ENCODE measurements at places on chromosomes 7 and 10. TPM values are rescaled to one million over a fixed set of nuclear protein-coding genes. Genes with fewer than 3 reads are reported as not detected.
A peak's percentile ranks its signal among the peaks of the same experiment; 100 is the strongest.

Gene PLEKHS1
- polyA plus RNA-seq, result 23.1 TPM

Gene ACHE
- polyA plus RNA-seq, result 4.5 TPM

Gene EFCAB10
- not detected for polyA plus RNA-seq

Gene ARHGEF35
- polyA plus RNA-seq, result 38.6 TPM

Gene GNAT3
- 0.49 TPM for polyA plus RNA-seq

Gene CAV2
- 7.2 TPM for polyA plus RNA-seq

Gene ENO4
- not detected for polyA plus RNA-seq

Gene PCLO
- 2.9 TPM for polyA plus RNA-seq

- peak overlapping the region; percentile 67 for H3K27ac ChIP-seq
- peak; percentile 48 for DNase-seq
- H3K36me3 ChIP-seq, result no peaks in the 10 kb centered on the region
- H3K27me3 ChIP-seq, result no peaks in the 10 kb centered on the region
Observed at GRCh38 chr7:137934941-137935883, 66.7 kb downstream of the CREB3L2 start.

DNA sequence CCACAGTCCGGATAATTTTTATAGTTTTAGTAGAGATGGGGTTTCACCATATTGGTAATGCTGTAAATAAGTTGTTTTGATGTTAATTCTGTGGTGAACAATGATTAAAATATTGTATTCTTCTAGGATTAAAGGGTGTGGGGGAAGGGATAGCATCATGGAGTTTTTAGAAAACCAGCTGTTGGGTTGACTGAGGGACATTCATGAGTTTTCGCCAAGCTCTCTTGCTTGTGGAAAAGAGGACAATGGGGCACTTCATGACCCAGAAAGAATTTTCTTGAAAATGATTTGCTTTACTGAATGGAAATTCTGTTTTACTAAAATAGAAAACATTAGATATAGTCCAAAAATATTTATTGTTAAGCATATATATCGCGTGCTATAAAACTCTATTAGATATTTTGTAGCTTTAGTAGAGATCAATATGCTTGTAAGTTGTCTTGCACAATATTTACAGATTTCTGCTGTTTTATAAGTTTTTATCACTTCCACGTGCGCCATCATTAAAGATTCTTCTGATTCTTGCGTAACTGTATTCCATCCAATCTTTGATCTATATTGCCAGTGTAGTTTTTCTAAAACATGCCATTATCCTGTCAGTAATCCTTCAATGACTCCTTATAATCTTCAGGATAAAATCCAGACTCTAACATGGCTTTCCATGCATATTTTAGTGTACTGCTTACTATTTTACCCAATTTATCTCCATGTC, 41.8 kb downstream of the LCOR start:
- H3K4me3 ChIP-seq, result no peak overlapping the region
- H3K36me3 ChIP-seq, result no peaks in the 10 kb centered on the region
- H3K27ac ChIP-seq, result no peak overlapping the region
- H3K27me3 ChIP-seq, result no peaks in the 10 kb centered on the region

GRCh38 chr10:30099101-30099500, 39.7 kb upstream of the JCAD start:
- H3K27me3 ChIP-seq, result peaks cover 4% of the 10 kb centered on the region
- no peak for DNase-seq
- no peak overlapping the region for H3K27ac ChIP-seq

- no peaks in the 10 kb centered on the region for H3K27me3 ChIP-seq
- no peak overlapping the region for H3K27ac ChIP-seq
- DNase-seq, result no peak
- H3K4me3 ChIP-seq, result no peak overlapping the region
- no peaks in the 10 kb centered on the region for H3K4me1 ChIP-seq
Observed at GRCh38 chr7:111272092-111272491, 181.2 kb downstream of the LRRN3 start.

- no peak overlapping the region for H3K4me3 ChIP-seq
- H3K4me1 ChIP-seq, result no peaks in the 10 kb centered on the region
- no peak for DNase-seq
- no peaks in the 10 kb centered on the region for H3K36me3 ChIP-seq
Observed at GRCh38 chr10:131003455-131003854, 308.1 kb downstream of the TCERG1L start.

DNA sequence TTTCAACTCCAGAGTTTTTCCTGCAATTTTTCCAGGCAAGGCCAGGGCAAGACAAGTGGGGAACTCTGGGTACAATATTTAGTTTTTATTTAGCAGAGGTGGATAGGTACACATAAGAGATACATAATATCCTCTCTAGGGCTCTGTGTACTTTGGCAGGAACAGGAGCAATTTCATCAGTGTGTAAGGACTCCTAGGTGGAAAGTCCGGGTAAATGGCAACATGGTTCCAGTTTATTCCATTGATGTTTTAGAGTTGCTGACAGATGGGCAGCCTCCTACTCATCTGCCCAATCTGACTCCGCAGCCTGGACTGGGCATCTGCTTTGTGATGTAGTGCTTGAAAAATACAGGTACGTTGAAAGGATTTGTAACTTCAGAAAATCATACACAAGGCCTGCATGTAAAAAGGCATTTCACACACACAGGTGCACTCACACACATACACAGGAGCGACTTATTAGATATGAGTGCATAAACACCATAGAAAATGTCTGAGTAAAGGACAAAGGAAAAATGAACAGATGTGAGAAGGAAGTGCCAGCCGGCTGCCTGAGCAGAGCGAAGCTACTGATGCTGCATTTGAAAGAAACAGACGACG, 5.7 kb downstream of the PON1 start:
- no peak overlapping the region for H3K27ac ChIP-seq
- H3K36me3 ChIP-seq, result no peaks in the 10 kb centered on the region
- H3K4me1 ChIP-seq, result no peaks in the 10 kb centered on the region
- no peaks in the 10 kb centered on the region for H3K27me3 ChIP-seq

GRCh38 chr7:120843109-120843508, 14.8 kb downstream of the TSPAN12 start:
- peaks cover 6% of the 10 kb centered on the region for H3K4me1 ChIP-seq
- no peak overlapping the region for H3K4me3 ChIP-seq
- H3K27ac ChIP-seq, result no peak overlapping the region
- DNase-seq, result no peak
- H3K36me3 ChIP-seq, result no peaks in the 10 kb centered on the region

GRCh38 chr10:132280646-132281074, 27.1 kb downstream of the STK32C start:
- H3K4me1 ChIP-seq, result no peaks in the 10 kb centered on the region
- DNase-seq, result no peak
- no peaks in the 10 kb centered on the region for H3K27me3 ChIP-seq
- H3K4me3 ChIP-seq, result no peak overlapping the region

DNA sequence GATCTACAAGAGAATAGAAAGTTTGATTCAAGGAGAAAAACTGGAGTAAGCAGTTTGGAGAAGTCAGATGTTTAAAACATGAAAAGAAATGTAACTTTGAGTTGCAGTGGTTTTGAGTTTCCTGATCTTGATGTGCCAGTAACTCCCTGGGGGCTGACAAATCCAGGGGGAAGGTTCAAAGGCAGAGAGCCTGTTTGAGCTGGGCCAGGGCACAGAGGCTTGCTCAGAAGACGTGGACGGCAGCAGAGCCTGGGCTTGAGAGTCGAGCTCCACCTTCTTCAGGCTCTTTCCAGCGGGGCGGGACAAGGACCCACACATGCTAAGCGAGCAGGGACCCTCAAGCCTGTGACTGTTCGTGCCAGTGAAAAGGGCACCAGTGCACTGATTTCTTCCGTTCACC, 176.2 kb downstream of the MGMT start:
- no peaks in the 10 kb centered on the region for H3K27me3 ChIP-seq
- H3K27ac ChIP-seq, result no peak overlapping the region
- no peaks in the 10 kb centered on the region for H3K36me3 ChIP-seq
- no peak overlapping the region for H3K4me3 ChIP-seq

DNA sequence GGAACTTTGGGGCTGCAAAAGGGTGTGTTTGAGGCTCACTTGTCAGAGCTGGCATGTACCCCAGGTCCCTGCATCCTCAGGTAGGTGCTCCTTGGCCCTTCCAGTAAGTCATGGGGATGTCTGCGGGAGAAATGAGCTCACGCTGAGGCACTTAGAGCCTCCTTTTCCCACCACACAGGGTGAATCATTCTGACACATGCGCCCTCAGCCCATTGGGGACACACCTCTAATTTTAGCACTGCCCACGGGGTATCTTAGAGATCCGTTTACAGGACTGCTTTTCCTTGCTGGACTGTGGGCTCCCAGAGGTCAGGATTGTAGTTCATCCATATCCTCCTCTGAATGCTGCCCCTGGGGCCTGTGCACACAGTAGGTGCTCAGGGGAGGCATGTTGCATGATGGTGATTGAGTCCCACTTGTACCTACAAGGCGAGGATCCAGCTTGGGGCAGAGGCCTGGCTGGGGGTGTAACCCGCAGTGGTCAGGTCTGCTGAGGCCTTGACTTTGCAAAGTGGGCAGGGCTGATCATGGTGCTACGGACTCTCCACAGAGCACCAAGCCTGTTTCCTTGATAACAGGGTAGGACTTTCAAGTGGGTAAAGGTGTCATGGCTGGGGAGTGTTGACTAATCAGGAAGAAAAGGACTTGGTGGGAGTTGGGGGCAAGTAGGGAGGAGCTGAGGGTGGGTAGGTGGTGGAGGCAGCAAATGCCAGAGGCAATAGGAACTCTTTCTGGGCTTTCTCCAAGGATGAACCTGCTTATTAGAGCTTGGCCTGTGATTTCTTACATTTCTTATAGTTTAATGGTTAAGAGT, 5.8 kb downstream of the TSPAN15 start:
- peaks cover 25% of the 10 kb centered on the region for H3K4me1 ChIP-seq
- peak overlapping the region; percentile 96 for H3K27ac ChIP-seq
- H3K27me3 ChIP-seq, result no peaks in the 10 kb centered on the region
- H3K4me3 ChIP-seq, result no peak overlapping the region

DNA sequence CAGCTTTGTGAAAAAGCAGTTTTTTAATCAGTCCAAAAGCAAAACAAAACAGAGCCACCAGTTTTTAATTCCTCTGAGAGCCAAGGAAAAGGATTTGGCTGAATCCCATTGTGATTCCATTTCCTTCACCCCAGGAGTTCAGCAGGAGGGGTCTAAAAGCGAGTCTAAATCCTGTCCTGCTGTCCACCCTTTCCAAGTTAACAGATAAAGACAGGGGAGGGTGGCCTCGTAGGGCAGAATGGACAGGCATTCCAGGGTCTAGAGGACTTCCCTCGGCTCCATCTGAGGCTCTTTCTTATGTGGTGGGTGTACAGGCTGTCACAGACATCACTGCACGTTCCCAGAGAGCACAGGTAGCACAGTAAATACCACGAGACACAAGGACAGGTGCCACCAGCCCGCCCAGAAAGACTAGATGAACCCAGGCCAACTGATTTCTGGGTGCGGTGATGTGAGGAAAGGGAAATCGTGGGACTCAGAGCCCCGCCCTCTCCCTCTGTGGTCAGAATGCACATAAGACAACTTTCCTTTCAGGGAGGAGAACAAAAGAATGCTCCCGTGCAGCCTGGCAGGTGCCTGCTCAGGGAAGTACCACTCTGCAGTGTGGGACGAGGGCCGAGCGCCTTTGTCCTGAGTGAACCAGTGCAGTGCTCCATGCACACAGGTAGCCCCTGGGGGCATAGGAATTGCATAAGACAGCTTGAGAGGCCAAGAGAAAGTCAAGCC, 119.7 kb downstream of the ABLIM1 start:
- H3K36me3 ChIP-seq, result no peaks in the 10 kb centered on the region
- no peaks in the 10 kb centered on the region for H3K4me1 ChIP-seq
- DNase-seq, result peak; percentile 89
- H3K27me3 ChIP-seq, result no peaks in the 10 kb centered on the region

- no peaks in the 10 kb centered on the region for H3K27me3 ChIP-seq
- H3K4me1 ChIP-seq, result peaks cover 2% of the 10 kb centered on the region
- H3K27ac ChIP-seq, result peak overlapping the region; percentile 54
- peaks cover 73% of the 10 kb centered on the region for H3K36me3 ChIP-seq
- no peak overlapping the region for H3K4me3 ChIP-seq
- DNase-seq, result peak; percentile 41
Observed at GRCh38 chr10:125023255-125023654, 81.3 kb downstream of the ZRANB1 start.

DNA sequence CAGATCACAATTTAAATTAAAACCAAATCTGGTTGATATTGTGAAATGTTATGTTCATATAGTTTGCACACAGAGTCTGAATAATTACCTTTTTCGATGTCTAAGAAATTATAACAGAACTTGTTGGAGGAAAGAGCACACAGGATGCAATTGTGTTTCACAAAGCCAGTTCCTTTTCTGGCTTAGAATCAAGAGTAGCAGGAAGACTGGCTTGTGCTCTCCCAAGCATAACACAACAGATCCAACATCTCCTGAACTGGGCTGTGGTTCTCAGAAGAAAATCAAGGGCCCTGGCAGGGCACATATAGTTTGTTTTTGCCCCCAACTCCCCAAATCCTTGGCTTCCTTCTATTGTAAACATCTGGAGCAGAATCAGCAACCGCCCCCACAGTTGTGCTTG, 62.7 kb downstream of the LRRC4 start:
- no peaks in the 10 kb centered on the region for H3K36me3 ChIP-seq
- no peak overlapping the region for H3K27ac ChIP-seq
- DNase-seq, result no peak
- H3K4me1 ChIP-seq, result no peaks in the 10 kb centered on the region
- H3K27me3 ChIP-seq, result no peaks in the 10 kb centered on the region

- no peak for DNase-seq
- no peaks in the 10 kb centered on the region for H3K27me3 ChIP-seq
- no peak overlapping the region for H3K27ac ChIP-seq
- no peaks in the 10 kb centered on the region for H3K4me1 ChIP-seq
- no peak overlapping the region for H3K4me3 ChIP-seq
- no peaks in the 10 kb centered on the region for H3K36me3 ChIP-seq
Observed at GRCh38 chr7:24241206-24241605, 42.8 kb upstream of the NPY start.

- no peak overlapping the region for H3K27ac ChIP-seq
- no peak overlapping the region for H3K4me3 ChIP-seq
- H3K4me1 ChIP-seq, result no peaks in the 10 kb centered on the region
Observed at GRCh38 chr7:114008696-114009095, 89.9 kb upstream of the PPP1R3A start.

DNA sequence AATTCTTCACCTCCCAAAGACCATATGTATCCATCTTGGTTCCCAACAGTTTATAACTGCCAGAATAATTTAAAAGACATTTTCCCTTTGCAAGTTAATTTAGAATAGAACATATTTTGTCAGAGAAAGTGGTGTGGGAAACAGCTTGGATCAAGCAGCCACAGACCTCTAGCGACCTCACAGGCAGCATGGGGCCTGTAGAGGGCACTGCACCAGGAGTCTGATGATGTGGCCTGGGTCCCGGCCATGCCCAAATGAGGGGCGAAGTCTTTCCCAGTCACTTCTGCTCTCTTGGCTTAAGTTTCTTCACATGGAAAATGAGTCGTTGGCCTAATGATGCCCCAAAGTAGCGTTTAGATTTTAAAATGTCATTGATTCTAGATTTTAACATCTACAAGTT, 243.2 kb downstream of the SDK1 start:
- H3K4me1 ChIP-seq, result no peaks in the 10 kb centered on the region
- H3K36me3 ChIP-seq, result no peaks in the 10 kb centered on the region
- no peak for DNase-seq
- H3K27me3 ChIP-seq, result no peaks in the 10 kb centered on the region
- H3K27ac ChIP-seq, result no peak overlapping the region

All from small intestine (tissue), 16 donors.